ENCODE measurements at places on chromosomes 5 and 9.
A peak's percentile ranks its signal among the peaks of the same experiment; 100 is the strongest.

DNA sequence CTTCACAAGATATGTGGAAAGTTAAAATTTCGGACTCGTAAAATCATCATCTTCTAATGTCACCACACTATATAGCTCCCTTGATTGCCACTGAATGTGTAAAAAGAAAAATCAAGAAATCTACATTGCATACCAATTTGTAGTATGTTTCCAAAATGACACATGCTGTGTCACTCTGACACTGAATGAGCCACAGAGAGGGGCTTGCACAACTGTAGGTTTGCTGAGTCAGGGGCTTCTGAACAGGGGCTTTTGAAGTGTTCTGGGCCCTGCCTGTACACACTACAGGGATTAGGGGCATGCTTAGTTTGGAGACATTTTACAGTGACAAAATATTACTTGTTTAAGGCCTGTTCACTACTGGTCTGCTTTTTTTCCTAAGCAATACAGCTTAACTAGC is 234.4 kb upstream of the GRAMD2B start:
- DNase-seq: no peak

DNA sequence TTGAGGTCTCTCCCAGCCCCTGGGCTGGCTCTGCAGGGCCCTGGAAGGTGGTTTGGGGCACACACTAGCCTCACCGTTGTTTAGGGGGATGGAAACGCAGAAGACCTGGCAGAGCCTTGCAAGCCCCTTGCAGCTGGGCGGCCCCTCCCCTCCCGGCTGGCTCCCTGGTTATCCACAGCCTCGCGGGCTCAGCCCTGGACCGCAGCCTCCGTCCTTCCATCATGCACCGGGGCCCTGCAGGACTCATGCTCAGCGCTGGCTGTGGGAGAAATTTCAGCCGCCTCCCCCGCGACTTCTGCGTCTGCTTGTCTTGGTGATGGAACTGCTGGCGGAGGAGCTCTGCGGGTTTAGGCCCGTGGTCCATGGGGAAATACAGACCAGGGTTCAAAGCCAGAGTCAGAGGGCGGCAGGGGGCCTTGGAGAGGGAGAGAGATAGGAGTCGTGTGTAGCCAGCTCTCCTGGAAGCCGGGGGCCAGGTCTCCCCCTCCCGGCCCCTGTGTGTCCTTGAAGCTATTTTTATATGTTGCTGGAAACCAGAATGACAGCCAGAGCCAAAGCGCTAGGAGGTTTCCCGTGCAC is 75.8 kb upstream of the IER5L start:
- peak; percentile 14 for DNase-seq

GRCh38 chr5:134118212-134118835 is 3.8 kb downstream of the TCF7 start:
- DNase-seq: no peak

DNA sequence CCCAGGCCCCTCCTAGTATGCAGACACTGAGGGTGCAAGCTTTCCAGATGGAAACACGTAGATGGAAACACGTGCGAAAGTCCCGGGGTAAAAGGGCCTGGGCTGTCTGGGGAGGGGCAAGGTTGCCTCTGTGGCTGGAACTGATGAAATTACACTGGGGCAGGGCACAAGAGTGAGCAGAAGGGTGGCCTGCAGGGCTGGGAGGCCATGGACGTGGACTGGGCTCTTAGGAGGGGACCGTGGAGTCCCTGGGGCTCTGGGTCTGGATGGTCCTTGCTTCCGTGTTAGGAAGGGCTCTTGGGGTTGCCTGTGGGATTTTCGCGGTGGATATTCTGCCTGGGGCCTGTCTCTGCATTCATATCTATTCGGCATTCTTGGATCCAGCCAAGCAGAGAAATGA is 63.3 kb downstream of the IRX1 start:
- DNase-seq: no peak
